ENCODE measurements at places on chromosomes 6 and 20.

DNA sequence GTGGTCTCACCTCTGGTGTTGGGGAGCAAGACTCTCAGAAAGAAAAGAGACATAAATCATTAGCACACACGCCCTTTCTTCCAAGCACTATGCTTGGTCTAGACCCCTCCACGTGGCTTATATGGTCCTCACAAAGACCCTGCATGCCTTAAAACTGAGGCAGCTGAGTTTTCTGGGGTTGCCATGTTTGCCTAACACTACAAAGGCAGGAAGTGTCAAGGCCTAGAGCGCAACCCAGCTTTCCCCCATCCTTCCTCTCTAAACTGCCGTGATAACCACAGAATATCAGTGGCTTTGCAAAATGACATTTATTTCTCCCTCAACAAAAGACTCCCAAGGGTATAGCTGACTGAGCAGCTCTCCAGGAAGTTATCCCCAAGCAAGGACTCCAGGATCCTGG, 146.5 kb upstream of the TOP1 start:
- no peak for DNase-seq

- DNase-seq, result no peak
Observed at GRCh38 chr6:17633465-17634188, 33.5 kb downstream of the FAM8A1 start.

- DNase-seq, result no peak
Observed at GRCh38 chr6:147578159-147578558, 69.7 kb downstream of the SAMD5 start.

DNA sequence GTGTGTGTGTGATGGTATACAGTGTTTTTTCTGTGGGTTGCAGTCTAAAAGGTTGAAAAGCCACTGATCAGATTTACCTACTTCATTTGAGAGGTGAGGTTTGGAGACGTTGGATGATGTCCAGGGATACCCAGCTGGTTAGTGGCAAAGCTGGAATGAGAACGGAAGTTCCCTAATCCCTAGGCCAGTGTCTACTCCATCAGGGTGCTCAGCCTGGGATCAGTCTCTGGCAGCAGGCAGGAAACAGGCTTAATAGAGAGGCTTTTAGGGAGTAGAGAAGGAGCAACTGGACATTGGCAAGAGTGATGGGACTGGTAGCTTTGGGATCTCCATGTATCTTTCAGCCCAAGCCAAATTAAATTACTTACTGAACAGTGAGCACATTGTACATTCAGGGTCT, 80.7 kb downstream of the C6orf52 start:
- DNase-seq, result no peak

DNA sequence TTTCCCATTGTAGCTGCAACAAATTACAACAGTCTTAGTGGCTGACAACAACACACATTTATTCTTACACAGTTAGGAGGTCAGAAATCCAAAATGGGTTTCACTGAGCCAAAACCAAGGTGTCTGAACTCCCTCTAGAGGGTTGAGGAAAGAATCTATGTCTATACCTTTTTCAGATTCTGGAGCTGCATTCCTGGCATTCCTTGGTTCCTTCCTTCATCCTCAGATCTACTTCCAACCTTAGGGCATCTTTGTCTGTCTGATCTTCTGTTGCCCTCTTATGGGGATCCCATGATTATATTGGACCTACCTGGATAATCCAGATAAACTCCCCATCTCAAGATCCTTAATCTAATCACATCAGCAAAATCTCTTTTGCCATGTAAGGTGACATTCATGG, 540.9 kb upstream of the MAP3K7 start:
- DNase-seq, result no peak

GRCh38 chr6:26502165-26502564, 2.1 kb downstream of the BTN1A1 start:
- DNase-seq, result no peak

DNA sequence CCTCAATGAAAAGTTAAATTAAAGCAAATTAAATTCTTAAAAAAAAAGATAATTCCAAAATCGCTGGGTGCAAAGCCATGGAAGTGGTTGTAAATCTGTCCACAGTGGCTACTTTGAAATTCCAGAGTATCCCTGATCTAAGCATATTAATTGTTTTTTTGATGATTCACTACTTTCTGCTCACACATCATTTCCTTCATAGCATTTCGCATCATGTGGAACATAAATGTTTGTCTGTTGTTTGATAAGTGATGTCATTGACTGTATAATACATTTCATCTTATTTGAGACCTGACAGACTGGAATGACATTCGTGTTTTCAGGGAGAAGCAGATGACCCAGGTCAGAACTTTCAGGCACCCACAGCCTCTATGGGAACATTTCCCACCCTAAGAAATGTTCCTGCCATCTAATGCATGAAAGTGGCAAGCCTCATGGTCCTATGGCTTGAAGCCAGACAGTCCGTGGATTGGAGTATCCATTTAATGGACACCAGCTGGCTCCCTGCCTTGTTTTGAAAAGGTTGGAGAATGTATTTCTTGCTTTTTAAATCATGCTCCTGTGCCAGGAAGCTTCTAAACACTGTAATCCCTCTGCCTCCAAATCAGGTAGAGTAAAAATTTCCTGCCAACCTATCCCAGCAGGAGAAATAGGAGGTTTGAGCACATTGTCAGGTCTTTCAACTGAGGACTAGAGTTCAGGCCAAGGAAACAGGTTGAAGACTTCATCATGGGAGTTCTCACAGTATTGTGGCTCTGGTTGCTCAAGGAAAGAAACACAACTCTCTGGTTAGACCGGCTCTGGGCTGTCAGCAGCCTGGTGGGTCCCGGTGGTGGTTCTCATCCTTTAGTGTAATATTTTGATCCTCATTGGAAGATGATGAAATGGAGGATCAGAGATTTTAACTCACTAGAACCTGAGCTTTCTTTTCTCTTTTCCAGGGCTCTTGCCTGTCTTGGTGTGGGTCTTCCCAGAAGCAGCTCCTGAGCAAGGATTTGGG, 157.9 kb downstream of the SLC24A3 start:
- DNase-seq, result no peak

DNA sequence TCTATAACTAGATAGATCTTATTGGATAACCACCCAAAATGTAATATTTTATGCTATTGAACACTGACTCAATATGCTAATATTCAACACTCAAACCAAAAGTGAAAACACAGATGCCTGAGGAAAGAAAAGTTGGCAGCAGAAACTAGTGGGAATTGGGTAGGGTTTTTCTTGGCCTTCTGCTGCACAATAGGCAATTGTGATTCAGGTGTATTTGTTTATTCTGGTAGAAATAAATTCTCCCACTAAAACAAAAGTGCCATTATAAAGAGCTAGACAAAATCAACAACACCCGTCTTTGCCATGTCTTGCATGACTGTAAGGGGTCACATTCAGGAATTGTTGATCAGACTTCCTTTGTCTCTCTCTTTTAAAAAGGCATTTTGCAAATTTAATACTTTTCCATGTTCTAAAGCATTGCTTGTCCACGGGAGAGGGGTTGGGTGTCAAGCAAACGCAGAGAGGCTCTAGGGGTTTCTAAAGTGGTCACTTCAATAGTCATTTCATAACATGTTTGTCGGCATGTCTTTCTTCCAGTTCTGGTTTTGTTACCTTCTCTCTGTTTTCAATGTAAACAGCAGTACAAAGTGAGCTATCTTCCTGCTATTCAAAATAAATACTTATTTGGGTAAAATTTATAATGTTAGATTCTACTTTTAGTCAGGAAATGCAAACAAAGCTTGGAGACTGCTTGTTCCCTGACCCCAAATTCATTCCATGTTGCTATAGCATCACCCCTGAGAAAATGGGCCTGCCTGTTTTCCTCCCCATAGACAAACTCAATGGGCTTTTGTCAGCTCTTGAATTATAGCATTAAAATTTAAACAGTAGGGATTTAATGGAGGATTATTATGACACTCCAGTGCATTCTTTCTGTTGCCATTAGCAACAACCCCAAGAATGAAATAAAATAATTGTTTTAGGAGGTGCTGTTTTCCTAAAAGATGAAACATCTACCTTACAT, 217.0 kb upstream of the CCN2 start:
- no peak for DNase-seq

DNA sequence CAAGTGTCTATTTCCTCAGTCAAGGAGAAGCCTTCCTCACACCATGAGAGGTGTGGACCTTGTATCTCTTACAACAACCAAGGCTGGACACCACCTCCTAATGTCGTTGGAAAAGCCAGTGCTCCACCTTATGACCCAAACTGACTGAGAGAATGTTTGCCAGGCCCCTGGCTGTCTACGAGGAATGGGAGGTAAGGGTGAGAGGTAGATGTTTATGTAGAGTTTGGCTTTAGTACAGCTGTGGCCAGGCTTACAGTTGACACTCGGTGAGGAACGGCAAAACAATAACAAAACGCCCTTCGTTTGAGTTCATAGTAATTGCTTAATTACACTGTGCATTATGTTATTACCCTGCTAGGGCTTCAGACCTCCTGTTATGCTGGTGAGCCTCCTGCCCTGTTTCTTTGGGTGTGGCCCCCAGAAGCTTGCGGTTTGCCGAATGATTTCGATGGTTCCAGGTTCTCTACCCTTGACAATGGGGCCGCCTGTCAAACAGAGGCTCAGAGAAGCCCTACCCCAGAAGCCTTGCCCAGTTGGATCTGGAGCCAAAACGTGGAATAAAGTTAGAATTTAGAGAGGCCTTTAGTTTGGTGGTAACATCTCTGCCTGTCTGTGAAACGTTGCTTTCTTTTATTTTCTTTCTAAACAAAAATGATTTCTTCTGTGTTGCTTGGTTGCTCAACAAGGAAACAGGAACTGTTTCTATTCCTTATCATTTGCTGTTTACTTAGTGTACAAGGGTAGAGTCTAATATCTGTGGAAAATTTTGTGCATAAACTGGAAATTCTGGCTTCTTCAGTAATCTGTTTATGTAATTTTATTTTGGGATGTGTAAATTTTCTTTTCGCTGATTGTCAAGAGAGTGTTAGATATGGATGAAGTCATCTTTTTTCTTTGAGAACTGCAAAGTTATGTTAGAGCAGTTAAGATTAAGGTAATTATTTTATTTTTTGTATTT, 60.4 kb upstream of the FOXQ1 start:
- DNase-seq, result no peak

GRCh38 chr20:906001-906520, 10.1 kb downstream of the ANGPT4 start:
- no peak for DNase-seq

DNA sequence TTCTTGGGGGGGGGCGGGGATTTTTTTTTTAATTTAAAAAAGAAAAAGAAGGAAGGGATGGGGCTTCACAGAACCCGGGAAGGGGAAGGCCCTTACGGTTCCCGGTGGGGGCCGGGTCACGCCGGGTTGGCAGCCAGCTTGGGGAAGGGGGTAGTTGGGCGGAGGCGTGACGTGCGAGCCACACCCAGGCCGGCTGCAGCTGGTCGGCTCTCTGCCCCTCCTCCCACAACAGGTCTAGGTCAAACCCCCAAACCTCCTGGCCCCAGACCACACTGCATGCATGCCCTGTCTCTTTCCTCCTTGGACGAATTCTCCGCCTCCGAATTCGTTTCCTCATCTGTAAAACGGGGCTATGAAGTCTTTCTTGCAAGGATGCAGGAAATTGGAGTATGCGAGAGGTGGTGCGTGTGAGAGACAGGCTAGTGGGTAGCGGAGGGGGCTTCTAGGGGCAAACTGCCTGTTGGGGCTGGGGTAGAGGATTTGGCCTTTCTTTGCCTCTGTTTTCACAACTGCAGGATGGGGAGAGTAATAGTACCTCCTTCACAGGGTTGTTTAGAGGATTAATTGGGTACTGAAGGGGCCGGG, 828 bp downstream of the HCK start:
- no peak for DNase-seq

DNA sequence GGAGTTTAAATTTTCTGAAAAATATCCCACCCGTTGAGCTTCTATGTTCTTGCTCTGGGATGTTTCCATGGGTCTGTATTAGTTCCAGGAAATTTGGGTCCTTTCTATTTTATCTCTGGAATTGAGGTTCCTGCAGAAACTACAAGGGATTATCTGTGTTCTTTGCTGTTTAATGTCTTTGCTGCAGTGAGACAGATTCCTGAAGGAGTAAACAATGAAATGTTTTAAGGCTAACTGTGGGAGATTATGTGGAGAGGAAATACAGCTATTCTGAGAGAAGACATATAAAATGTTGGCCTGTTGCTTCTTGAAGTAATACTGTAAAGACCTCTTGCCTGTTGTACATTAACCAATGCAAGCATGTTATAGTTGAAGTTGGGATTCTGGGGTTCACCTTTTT, 43.5 kb downstream of the SAMD5 start:
- DNase-seq, result no peak

DNA sequence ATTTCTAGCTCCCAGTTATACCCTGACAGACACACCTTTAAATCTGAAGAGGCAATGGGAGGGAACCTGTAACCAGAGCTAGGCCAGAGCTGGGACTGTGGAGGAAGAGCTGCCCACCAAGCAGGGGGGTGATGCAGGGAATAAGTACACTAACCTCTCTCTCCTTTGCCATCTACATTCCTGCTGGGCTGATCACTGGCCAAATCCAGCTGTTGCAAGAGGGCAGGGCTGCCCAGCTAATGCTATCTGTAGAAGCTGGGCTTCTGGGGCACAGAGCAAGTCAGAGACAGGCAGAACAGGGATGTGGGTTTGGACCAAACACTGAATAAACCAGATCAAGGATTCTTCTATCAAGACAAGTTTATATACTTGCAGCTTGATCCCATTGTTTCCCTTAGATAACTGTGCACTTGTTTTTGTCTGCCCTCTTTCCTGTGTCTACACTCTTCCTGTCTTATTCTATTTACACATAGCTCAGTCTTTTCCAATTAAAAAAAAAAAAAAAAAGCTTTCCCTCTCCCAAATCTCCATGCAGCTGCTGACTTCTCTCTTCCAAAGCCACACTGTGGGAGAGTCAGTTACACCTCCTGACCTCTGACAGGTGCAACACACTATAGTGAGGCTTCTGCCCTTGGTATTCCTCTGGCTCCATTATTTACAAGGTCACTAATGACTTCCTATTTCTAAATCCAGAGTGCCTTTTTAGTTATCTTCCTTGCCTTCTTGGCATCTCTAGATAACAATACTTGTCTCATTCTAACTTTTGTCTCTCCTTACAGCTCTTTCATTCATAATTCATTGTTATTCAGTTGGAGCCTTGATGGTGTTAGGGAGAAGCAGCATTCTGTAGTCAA, 43.7 kb downstream of the TRIM38 start:
- no peak for DNase-seq

DNA sequence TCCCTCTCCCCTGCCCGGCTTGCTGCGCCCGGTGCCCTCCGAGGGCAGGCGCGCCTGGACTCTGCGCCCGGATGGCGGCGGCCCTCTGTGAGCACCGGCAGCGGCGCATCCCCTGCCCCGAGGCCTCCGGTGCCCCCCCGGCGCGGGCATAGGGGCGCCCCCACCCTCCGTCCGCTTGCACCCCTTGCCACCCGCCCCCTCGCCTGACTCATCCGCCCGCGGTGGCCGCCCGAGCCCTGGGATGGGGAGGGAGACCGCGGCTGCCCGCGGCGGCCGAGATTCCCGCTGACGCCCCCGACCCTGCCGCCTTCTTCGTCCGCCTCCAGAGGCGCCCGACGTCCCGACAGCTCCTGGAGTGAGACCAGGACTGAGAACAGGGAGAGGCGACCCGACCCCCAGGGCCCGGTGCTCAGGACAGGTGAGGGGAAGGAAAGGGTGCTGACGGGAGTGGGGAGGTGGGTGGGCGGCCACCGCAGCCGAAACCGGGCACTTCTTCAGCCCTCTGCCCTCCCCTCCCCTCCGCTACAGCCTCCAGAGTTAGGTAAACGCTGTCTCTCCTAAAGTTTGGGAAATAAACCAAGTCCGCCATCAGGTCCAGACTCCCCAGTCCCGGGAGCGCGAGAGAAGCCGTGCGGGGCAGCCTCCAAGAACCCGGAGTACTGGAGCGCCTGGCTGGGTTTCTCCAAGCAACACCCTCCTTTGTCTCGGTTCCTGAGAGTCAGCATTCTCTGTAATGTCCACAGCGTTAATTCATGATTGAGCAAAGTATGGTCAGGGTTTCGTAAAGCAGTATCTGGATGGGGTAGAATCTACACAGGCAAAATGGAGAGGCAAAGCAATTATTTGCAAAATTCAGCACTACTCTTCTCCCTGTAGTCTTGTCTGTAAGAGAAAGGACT, 539 bp downstream of the TMEM200A start:
- peak; percentile 72 for DNase-seq

All from hepatic stellate cell (primary cell).